Ovary (tissue), 10 donors: ENCODE measurements at places on chromosomes 4 and X. TPM values are rescaled to one million over a fixed set of nuclear protein-coding genes. Genes with fewer than 3 reads are reported as not detected.

- no peak for DNase-seq
- no peaks in the 10 kb centered on the region for H3K27me3 ChIP-seq
- no peaks in the 10 kb centered on the region for H3K36me3 ChIP-seq
- H3K27ac ChIP-seq: no peak overlapping the region
These were observed 268.0 kb downstream of the GABRG1 start for GRCh38 chr4:45855857-45856256.

DNA sequence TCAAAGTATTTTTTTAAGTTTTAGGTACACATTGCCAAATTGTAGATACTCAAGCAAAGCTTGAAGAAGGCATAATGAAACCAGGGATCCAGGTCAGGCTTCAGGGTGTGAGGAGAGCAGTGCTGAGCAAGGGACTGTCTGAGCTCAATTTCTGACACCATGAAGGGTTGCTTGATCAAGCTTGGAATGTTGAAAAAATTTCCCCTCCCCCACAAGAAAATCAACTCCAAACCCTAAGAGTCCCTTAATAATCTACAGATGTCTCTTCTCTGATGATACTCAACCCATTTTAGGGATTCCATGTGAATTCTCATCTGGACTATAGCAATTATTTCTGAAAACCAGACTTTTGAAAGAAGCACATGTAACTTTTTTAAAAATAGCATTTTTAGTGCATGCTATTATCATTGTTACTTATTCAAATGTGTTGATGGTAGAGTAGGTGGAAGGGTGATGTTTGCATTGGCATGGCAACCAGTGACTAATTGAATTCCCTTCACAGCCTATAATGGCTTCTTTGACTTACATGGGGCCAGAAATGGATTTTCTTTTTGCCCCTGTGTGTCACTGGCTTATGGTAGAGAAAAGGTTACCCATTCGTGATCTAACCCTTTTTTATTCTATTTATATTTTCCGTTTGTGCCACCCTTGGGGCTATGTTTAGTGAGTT, 252.0 kb downstream of the FBXW7 start:
- H3K27ac ChIP-seq: no peak overlapping the region
- H3K36me3 ChIP-seq: no peaks in the 10 kb centered on the region
- no peaks in the 10 kb centered on the region for H3K4me1 ChIP-seq
- H3K27me3 ChIP-seq: no peaks in the 10 kb centered on the region
- no peak overlapping the region for H3K4me3 ChIP-seq

BEND2 gene
- not detected for total RNA-seq

DNA sequence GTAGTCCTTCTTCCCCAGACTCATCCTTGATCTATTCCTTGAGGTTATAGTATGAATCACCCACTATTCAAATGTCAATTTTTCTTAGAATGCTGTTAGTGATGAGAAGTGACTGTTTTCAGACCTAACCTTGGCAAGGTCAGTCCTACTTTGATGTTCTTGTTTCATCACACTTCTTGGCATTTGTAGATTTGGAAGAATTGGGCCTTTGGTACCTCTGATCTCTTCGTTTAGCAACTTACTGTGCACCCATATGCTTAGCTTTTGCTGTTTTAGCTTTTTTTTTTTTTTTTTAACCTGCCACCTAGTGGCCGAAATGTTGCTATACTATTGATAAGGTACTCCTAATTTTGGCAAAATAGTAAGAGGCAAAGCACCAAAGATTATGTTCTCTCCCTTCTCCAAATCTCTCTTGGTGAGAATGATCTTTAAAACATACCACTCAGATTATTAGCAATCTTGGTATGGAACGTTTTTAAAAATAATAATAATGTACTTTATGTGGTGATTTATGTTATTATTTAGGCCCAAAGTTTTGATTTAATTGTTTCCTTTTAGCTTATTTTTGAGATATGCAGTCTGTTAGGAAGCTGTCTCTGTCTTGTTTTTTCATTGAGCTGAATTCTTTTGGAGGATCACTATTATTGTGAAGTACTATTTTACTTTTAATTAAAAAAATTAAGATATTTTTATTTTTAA, 16.6 kb downstream of the DCK start:
- H3K27ac ChIP-seq: no peak overlapping the region
- H3K4me3 ChIP-seq: no peak overlapping the region
- no peaks in the 10 kb centered on the region for H3K4me1 ChIP-seq
- no peak for DNase-seq
- H3K27me3 ChIP-seq: no peaks in the 10 kb centered on the region

GRCh38 chr4:112973750-112974251, 75.7 kb upstream of the ANK2 start:
- H3K4me3 ChIP-seq: no peak overlapping the region
- DNase-seq: no peak
- H3K4me1 ChIP-seq: no peaks in the 10 kb centered on the region
- H3K27me3 ChIP-seq: no peaks in the 10 kb centered on the region
- H3K27ac ChIP-seq: no peak overlapping the region
- H3K36me3 ChIP-seq: no peaks in the 10 kb centered on the region

DNA sequence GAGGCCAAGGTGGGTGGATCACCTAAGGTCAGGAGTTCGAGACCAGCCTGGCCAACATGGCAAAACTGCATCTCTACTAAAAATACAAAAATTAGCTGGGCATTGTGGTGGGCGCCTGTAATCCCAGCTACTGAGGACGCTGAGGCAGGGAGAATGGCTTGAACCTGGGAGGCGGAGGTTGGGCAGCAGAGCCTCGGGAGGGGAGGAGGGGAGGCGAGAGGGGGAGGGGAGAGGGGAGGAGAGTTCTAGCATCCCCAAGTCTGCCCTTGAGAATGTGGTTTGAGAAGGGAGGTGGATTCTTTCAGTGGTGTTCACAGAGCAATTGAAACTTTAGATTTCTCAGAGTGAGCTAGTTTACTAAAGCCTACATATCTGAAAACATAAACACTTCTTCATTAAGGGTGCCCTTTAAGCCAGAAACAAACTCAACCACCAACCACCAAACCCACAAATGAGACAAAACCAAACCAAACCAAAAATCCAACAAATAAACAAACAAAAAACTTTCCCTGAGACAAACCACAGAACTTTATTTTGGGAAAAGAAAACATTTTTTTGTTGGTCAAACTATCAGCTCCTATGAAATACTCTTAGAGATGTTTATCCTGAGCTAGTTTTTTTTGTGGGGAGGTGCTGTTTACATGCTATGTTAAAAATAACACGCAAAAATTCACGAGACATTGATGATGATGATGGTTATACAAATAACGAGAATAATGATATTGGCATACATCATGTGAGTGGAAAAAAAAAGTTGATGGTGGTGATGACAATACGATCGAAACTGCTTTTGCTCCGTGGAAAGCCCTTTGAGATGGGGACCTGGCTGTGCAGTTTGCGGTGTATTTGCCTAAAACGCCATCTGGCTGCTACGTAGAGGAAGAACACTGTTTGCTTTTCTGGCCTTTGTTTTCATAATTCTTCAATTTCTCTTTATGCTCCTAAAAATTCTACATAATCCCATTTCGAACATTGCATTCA, 98.2 kb upstream of the PRKX start:
- no peak overlapping the region for H3K4me3 ChIP-seq
- DNase-seq: peak; percentile 43
- no peaks in the 10 kb centered on the region for H3K4me1 ChIP-seq
- H3K36me3 ChIP-seq: no peaks in the 10 kb centered on the region
- H3K27me3 ChIP-seq: no peaks in the 10 kb centered on the region

- H3K4me1 ChIP-seq: no peaks in the 10 kb centered on the region
- no peak overlapping the region for H3K27ac ChIP-seq
These were observed 26.4 kb downstream of the PPP1R2C start for GRCh38 chrX:42751573-42751972.

GRCh38 chrX:135295238-135295943, 13.9 kb upstream of the ETDC start:
- H3K4me1 ChIP-seq: no peaks in the 10 kb centered on the region
- no peak overlapping the region for H3K27ac ChIP-seq
- H3K36me3 ChIP-seq: no peaks in the 10 kb centered on the region
- no peak overlapping the region for H3K4me3 ChIP-seq
- peak; percentile 16 for DNase-seq

- no peak overlapping the region for H3K4me3 ChIP-seq
- no peak overlapping the region for H3K27ac ChIP-seq
- no peak for DNase-seq
These were observed 265.7 kb downstream of the IQCM start for GRCh38 chr4:149549911-149550310.

DNA sequence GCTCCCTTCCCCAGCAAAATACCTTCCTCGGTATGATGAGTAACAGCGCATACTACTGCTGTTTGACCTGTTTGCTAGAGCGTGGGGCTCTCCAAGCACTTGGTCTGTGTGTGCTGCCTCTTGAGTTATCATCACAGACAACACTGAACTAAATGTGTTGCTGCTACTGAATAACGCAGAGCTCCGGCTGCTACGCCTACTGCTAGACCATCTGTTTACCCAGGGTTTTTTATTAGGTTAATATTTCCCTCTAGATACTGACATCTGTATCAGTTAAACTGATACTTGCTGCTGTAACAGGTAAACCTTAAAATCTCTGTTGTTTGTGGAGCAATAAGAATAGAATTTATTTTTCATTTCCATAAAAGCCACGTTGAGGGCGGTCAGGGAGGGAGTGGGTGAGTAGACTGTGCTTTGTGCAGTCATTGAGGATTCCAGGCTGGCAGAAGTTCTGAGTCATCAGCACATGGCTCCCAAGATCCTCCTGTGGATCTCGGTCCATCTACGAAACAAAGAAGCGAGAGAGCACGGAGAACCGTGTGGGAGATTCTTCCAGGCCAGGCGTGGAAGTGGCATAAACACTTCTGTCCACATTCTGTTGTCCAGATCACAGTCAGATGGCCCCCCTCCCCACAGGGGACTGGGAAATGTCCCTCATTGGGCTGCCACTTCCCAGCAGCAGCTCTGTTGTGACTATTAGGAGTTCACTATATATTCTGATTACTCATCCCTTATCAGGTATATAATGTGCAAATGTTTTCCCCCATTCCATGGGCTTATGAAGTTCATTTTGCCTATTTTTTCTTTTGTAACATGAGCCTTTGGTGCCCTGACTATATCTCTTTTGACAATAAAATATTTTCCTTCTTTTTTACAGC, 14.1 kb downstream of the GRK4 start:
- H3K36me3 ChIP-seq: no peaks in the 10 kb centered on the region
- DNase-seq: no peak
- H3K4me1 ChIP-seq: no peaks in the 10 kb centered on the region
- H3K27ac ChIP-seq: no peak overlapping the region
- H3K27me3 ChIP-seq: no peaks in the 10 kb centered on the region
- no peak overlapping the region for H3K4me3 ChIP-seq

DNA sequence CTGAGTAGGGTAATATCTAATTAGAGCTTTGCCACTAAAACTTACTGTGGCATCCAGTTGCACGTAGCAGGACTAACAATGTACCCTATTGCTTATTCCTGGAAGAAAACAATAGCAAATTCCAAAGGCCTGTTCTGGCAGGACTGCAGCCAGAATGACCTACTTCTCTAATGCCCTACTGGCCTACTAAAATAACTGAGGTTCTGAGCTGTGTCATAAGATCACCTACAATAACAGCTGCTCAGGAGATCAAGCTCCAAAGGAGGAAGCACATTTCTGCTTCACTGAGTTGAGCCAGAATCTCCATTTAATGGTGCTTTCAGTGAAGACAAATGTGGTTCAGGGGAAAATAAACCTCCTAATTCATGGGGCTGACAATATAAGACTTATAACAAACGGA, 42.2 kb upstream of the CXCL8 start:
- H3K36me3 ChIP-seq: no peaks in the 10 kb centered on the region
- no peak overlapping the region for H3K4me3 ChIP-seq
- H3K4me1 ChIP-seq: no peaks in the 10 kb centered on the region
- DNase-seq: no peak
- H3K27ac ChIP-seq: no peak overlapping the region
- no peaks in the 10 kb centered on the region for H3K27me3 ChIP-seq

USP17L26 gene
- total RNA-seq: not detected

- no peaks in the 10 kb centered on the region for H3K4me1 ChIP-seq
- no peaks in the 10 kb centered on the region for H3K36me3 ChIP-seq
- no peak overlapping the region for H3K27ac ChIP-seq
- no peak overlapping the region for H3K4me3 ChIP-seq
- no peaks in the 10 kb centered on the region for H3K27me3 ChIP-seq
These were observed 93.2 kb upstream of the DIAPH2 start for GRCh38 chrX:96591421-96591820.

GRCh38 chr4:27181693-27182092, 321.1 kb downstream of the STIM2 start:
- H3K27ac ChIP-seq: no peak overlapping the region
- no peaks in the 10 kb centered on the region for H3K27me3 ChIP-seq
- no peak overlapping the region for H3K4me3 ChIP-seq
- DNase-seq: no peak
- H3K4me1 ChIP-seq: peaks cover 3% of the 10 kb centered on the region

DNA sequence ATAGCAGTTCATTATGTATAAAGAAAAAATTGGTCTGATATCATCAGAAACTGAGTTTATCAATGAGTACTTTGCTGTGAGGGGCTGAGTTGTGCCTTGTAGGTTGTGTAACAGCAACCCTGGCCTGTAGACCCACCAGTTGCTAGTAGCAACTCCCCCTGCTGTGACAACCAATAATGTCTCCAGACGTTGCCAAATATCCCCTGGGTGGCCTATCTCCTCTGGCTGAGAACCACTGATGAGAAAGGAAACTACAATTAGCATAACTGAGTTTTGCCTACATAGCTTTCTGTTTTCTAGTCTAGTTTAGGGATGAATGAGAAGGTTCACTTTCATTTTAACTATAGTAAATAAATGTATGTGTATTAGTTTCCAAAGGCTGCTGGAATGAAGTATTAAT, 234.1 kb downstream of the CPE start:
- no peak for DNase-seq
- H3K4me3 ChIP-seq: no peak overlapping the region
- no peak overlapping the region for H3K27ac ChIP-seq
- no peaks in the 10 kb centered on the region for H3K36me3 ChIP-seq
- no peaks in the 10 kb centered on the region for H3K27me3 ChIP-seq

DNA sequence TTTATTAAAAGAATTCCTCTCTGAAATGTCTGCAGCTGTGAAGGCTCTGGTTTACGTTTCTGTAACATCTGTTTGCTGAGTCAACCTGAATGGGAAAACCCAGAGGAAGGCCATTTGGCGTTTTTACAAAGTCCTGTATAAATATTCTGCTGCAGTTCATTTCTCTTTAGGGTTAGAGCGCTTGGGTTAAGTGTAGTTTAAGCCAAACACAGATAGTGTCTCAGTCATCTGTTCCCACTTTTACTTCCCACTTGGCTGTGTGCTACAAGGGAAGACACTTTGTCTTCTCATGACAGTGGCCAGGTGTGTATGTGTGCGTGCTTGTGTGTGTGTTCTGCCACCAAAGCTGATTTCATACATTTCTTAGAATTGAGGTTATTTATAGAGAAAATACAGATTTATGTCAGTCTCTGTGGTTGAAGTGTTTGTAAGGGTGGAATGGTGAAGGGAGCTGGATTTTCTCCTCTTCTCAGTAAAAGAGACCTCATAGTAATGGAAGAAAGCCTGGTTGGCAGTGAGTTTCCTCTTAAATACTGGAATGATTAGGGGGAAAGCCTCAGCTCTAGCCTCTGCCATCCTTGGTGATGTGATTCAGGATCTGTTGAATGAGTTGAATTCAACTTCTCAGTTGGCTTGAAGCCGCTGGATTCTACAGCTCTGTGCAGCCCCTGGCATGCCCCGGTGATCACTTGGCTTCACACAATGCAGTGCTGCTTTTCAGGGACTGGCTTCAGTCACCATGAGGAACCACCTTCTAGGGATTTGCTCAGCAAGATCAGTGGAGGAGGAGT, 50.6 kb downstream of the JADE1 start:
- no peak for DNase-seq
- H3K27me3 ChIP-seq: no peaks in the 10 kb centered on the region
- H3K36me3 ChIP-seq: no peaks in the 10 kb centered on the region
- peaks cover 7% of the 10 kb centered on the region for H3K4me1 ChIP-seq

LRIT3 gene
- total RNA-seq: not detected
